ENCODE measurements at places on chromosomes 12 and 14.

DNA sequence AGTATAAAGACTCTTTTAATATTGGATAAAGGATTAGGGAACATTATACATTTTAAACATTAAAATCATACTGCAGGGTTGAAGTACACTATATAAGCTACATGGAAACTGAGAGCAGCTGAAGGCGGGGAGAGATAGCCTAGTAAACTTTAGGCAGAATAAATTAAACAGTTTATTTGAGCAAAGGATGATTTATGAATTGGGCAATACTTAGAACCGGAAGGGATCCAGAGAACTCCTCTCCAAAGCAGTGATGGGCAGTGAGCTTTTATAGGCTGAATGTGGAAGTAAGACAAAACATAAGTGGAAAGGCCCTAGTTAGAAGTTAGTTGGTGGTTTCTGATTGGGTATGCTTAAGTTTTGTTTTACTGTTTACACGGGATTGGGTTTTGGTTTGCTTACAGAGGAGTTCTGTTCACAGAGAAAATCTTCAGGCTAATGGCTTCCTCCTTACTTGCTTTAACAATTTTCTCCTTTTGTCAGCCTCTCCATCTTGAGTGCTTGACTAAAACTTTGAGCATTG is 18.9 kb downstream of the LEMD3 start:
- no peak for DNase-seq

GRCh38 chr12:53365245-53365904 is 14.6 kb upstream of the SP1 start:
- no peak for DNase-seq

DNA sequence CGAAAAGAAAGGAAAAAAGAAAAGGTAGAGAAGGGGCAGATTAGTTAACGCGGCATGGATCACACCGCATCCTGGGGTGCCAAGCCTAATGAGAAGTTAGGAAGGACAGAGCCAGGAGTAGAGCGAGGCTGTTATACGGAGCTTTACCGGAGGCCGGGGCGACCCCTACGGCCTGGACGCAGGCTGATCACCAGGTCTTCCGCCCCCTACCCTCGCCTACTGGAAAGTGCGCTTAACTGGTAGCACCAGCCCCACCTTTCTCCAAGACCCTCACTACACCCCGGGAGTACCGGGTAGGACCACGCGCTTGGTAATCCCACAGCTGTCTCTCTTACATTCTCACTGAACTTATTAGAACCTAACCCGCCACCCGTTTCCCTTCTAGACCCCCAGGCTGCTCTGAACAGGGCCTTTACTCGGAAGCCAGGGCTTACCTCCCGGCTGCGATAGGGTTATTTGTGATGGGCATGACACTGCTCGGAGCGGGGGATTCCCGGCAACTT is 33.8 kb downstream of the WBP11 start:
- DNase-seq, result no peak

DNA sequence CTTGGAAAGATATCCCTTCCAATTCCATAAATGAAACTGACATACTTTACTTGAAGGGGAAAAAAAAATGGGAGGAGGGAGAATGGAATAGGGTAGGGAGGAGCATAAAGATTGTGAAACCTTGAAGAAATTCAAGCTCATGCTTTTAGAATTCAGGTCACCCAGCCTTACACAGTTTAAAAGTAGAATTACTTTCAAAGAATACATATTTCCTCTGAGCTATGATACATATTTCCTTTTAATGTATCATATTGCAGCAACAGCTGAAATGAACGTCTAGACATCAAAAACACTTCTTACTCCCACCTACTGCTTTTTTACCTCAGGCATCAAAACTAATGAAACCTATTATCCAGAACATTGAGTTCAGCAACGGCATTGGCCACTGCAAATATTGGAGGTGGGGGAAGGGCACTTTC is 156.0 kb downstream of the MED13L start:
- no peak for DNase-seq

DNA sequence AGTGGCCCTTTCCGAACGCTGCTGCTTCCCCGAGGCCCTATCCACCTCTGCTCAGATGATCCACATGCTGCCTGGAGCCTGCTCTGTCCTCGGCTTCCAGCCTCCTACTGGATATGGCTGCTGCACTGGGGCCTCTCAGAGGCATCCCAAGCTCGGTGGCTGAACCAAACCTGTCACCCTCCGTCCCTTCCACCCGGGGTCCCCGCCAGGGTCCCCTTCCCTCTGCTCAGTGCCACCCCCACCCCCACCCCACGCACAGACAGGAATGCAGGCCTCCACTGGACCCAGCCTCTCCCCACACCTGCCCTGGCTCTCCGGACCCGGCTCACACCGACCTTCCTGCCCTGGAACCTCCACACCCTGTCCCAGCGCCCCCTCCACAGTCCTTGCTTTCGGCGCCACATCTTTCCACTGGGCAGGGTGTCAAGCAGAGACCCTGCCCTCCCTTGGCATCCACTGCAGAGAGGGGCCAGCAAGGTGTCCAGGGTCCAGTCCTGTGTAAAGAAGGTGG is 6.1 kb downstream of the CEP170B start:
- no peak for DNase-seq

GRCh38 chr12:128408669-128409068 is 141.7 kb downstream of the TMEM132C start:
- no peak for DNase-seq

DNA sequence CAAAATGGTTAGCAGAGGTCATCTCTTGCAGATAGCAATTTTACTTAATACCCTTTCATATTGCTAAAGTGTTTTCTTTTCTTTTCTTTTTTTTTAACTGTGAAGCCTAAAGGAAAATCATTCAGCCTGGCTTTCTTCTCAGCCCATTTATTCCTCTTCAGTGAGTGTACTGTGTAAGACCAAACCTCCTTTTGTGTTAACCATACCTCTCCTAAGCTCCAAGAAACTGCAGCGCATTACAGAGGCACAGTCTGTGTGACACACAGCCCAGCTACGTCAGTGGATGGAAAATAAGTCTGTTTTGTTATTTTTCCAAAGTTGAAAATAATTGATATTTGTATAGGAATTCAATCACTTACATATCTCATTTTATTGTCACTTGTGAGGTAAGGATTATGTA is 21.7 kb downstream of the DCAF5 start:
- no peak for DNase-seq

DNA sequence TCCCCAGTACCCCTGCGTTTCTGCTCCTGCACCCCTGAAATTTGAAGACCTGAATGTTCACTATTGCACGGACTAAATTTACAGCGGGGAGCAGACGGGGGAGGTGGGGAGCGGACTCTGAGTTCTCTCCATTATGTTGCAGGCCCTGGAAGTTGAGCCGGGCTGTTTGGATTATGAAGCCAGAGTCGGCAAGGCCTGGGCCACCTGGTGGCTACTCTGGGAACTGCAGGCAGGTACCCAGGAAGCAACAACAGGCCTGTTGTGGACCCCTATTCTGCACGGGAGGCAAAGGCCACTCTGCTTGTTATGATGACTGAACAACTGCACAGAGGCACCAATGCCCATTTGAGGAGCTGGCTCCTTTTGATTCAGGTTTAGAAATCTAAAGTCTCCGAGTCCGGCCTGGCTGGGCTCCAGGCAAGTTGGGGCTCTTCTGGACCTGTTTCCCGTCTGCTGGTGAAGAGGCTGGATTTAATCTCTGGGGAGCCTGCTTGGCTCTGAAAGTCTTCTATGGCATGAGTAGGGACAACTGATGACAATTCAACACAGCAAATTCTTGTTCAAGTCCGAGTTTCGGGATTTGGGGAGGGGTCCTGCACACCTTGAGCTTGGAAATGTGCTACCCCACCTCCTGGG is 34.1 kb upstream of the FAM181A start:
- DNase-seq, result peak; percentile 22

- no peak for DNase-seq
Observed at GRCh38 chr12:138898-139534, 72.4 kb downstream of the IQSEC3 start.

- DNase-seq, result no peak
Observed at GRCh38 chr12:15563663-15564062, 225.5 kb downstream of the EPS8 start.

- DNase-seq, result no peak
Observed at GRCh38 chr12:93139028-93139665, 210.1 kb upstream of the EEA1 start.

- DNase-seq, result no peak
Observed at GRCh38 chr12:30823764-30824163, 69.0 kb upstream of the CAPRIN2 start.

DNA sequence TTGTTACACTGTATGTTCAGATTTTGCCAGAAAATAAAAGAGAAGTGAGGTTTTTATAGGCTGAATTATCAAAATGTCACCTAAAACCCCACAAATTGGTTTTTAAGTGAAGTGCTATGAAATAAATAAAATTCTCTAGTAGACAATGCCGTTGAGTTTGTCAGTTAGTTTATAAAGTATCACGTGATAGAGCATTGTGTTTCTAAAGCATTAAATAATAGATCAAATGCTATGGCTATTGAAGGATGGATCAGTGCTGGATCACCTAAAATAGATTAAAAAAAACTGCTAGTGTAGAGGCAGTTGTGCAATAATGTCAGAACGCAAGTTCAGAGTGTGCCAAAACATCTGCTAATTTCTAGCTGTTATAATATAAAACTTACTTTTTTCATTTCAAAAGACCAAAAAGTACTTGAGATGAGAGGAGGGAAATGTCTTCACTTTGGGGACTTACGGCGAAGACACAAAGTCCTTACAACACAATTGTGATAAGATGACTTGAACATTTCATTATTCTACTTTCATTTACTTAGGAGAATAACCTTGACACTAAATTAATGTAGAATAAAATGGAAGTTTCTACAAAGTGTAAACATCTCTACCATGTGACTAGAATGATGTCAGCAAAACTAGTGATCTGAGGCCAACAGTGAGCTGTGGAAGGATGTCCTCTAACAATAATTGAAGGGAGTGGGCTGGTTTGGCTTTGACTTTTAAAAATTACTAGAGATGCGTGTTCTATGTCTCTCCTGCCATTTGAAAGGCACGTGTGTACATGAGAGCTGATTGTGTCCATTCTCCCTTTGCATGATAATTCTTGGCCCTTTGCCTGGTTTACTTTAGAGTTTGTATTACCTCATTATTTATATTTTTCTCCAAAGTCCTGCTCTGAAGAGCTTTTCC is 154.4 kb upstream of the PDE3A start:
- peak; percentile 5 for DNase-seq

GRCh38 chr12:117900561-117900960 is 68.2 kb downstream of the KSR2 start:
- DNase-seq, result no peak

GRCh38 chr14:67513631-67514108 is 19.4 kb upstream of the PLEKHH1 start:
- DNase-seq, result no peak

DNA sequence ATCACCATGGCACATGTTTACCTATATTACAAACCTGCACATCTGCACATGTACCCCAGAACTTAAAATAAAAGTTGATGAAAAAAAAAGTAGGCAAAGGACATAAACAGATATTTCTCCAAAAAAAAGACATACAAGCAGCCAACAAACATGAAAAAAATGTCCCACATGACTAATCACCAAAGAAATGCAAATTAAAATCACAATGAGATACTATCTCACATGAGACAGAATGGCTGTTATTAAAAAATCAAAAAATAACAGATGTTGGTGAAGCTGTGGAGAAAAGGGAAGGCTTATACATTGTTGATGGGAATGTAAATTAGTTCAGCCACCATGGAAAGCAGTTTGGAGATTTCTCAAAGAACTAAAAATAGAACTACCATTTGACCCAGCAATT is 68.0 kb upstream of the FAR2 start:
- no peak for DNase-seq

GRCh38 chr12:112750971-112751370 is 40.6 kb upstream of the RPH3A start:
- DNase-seq, result no peak

GRCh38 chr14:60287452-60287851 is 38.4 kb downstream of the PPM1A start:
- DNase-seq, result no peak

DNA sequence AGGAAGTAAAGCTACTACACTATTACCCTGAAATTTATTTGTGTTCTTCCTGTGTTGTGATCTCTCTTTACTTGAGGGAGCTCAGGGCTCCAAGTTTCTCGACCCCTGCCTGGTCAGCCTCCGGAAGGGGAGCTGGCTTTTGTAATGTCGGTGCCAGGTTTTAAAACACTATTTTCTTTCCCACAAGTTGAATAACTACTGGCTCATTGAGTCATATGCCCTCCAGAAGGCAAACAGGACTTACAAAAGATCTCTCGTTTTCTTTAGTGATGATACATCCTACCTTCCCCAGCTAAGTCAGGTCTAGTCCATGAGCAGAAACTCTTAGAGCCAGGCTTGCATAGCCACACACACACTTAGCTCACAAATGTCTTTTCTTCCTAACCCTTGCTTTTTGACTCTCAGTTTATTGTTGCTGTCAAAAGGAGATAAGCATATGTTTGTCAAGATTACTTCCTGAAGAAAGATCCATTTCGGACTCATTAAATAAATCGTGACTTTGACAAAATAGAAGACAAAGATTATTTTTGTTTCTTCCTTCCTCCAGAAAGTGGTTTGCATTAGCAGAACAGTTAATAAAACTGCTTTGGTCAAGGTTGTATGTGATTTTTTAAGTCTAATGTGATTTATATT is 209.8 kb upstream of the FLRT2 start:
- no peak for DNase-seq

DNA sequence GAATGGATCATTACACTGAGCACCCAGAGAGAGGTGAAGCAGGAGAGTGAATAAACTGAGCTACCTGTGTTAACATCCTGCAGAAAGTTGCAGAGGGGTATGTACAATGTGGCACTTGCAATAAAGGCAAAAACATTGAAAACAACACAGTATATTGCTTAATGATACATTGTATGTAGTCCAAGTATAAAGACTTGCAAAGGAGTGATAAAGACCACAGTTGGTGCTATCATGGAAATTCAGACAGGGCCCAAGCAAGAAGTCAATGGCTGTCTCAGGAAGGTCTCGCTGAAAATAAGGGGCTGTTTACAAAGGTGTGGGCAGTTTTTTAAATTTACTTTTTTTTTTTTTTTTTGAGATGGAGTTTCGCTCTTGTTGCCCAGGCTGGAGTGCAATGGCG is 10.0 kb downstream of the TMEM120B start:
- no peak for DNase-seq

GRCh38 chr12:43964961-43965360 is 129.1 kb downstream of the TMEM117 start:
- peak; percentile 23 for DNase-seq

GRCh38 chr14:35385042-35385839 is 19.3 kb downstream of the NFKBIA start:
- peak; percentile 84 for DNase-seq

- no peak for DNase-seq
Observed at GRCh38 chr12:126182619-126183236, 1117.5 kb downstream of the AACS start.

- DNase-seq, result no peak
Observed at GRCh38 chr14:44898551-44898950, 63.2 kb downstream of the KLHL28 start.

All from NCI-H1092 (cell line).